Posterior cingulate gyrus (tissue), 11 donors: ENCODE measurements at places on chromosomes 7 and 10.

DNA sequence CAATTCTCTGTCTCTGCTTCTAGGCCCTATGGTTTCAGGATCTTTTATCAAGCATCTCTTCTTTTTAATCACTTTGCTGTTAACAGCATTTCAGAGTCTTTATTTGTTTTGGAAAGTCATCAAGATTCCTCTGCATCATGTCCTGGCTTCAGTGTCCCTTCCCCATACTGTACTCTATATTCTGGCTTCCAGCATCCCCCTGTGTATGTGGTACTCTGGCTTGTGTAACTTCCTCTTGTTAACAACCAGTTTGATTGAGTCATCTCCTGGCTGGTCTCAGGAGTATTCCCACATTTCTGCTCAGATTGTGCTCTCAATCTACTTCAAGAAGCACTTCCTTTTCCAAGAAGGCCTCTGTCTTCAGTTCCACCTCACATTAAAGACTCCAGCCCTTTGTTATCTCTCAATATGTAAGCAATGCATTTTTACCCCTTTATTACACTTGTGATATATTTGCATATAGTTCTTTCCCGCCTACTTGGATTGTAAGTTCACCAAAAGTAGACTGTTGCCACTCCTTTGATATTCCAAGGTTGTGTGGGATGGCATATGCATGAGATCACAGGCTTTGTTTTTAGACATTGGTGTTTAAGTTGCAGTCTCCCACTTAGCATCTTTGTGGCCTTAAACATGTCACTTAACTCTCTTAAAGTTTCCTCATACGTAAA is 15.1 kb upstream of the ATE1 start:
- no peak for DNase-seq

- no peak for DNase-seq
These were observed 297.6 kb downstream of the ARHGAP12 start for GRCh38 chr10:31630861-31631567.

DNA sequence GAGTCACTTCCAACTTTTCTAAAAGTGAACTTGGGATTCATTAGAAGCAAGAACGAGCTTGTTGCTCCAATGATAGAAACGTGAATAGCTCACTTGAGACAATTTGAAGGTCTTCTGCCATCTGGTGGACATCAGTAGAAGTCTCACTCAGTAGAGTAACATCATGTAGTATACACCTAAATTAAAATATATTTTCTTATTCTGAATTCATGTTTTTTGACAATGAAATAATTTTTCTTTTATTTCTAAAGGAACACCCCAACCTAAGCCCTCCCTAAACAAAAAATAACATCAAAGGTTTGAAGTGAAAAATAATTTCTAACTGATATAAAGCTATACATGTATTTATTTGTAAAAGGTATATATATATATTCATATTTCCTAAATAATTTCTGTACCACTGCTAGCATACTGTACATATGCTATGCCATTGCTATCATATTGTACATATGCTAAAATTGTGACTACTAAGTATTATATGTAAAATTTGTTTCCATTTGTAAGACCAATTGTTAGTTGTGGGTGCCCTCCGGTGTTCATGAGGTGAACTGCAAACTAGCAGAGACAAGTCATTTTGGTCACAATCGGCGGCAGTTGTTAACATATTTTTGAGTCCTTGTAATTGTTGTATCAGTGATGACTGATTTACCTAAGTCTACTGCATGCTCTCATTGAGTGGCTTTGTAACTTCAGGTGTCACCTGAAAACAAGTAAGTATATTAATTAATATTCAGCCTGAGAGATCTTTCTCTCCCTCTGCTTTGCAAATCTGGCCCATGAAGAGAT is 121.9 kb downstream of the PTPRZ1 start:
- peak; percentile 56 for DNase-seq

- DNase-seq: no peak
These were observed 56.6 kb upstream of the CELF2 start for GRCh38 chr10:10961072-10961471.

- peak; percentile 83 for DNase-seq
These were observed 489.8 kb upstream of the ZMIZ1 start for GRCh38 chr10:78578929-78579328.

GRCh38 chr10:116271593-116272439 is 1.2 kb downstream of the GFRA1 start:
- no peak for DNase-seq

GRCh38 chr7:127717502-127718339 is 65.7 kb downstream of the SND1 start:
- DNase-seq: no peak

DNA sequence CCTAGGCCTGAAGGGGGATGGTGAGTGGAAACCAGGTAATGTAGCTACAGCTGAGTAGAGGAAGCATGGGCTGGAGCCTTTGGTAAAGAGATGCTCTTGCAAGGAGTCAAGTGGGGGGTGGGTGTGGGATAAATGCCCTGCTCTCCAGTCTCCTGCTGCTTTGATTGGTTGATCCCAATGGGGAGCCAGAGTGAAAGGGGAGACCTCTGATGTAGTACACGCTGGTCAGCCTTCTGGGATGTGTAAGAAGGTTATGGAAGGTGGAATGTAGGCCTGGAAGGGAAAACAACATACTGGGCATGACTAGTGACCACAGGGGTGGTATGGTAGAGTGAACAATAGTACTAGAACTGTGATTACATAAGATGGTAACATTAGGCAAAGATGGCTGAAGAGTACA is 44.3 kb downstream of the TET1 start:
- DNase-seq: no peak

GRCh38 chr10:123999261-123999660 is 94.1 kb downstream of the CHST15 start:
- DNase-seq: no peak

DNA sequence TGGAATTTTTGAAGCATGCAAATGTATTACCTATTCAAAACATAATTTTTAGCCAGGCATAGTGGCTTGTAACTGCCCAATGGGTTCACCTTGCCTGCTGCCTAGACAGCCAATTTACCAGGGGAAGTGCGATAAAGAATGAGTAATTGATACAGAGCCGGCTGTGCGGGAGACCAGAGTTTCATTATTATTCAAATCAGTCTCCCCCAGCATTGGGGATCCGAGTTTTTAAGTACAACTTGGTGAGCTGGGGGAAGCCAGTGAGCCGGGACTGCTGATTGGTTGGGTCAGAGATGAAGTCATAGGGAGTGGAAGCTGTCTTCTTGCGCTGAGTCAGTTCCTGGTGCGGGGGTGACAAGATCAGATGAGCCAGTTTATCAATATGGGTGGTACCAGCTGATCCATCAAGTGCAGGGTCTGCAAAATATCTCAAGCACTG is 29.1 kb upstream of the NRBF2 start:
- no peak for DNase-seq

GRCh38 chr10:70592746-70593512 is 9.6 kb downstream of the PRF1 start:
- DNase-seq: no peak

DNA sequence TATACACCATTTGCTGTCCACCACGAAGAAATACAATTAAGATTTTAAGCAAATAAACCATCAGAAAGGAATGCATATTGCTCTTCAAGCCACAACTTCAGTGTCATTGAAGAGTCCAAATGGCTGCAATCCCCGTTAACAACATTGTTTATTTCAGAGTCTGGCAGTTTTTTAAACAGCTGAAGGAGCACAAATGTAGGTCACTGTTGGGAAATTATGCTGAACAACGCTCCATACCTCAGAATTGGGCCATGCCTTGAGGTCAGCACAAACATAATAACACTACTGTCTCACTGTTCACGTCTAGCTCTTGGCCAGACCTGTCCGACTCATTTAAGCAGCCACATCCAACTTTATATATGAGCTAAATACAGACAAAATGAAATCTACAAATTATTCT is 453.9 kb upstream of the GHITM start:
- DNase-seq: no peak

GRCh38 chr7:43750016-43750887 is 8.2 kb upstream of the BLVRA start:
- DNase-seq: no peak

- no peak for DNase-seq
These were observed 10.9 kb upstream of the BHLHA15 start for GRCh38 chr7:98200364-98200763.

DNA sequence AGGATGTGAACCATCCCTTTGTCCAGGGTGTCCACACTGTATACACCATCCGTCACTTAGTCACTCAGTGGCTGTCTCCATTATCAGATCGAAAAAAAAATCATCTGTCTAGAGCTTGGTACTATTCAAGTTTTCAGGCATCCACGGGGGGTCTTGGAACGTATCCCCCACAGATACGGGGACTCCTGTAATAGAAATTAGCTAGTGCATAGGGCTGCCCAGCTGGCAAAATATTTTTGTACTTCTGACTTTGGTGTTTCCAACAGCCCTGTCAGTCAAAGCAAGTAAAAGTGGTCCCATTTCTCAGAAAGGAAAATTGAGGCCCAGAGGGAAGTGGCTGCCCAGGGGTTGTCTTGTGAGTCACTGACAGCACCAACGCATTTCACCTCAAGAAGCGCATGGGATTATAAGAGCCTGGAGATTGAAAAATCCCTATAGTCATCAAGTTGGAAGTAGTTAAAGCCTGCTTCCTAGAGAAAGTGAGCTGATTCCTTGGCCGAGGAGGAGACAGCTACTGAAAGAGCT is 52.1 kb upstream of the SLC29A3 start:
- DNase-seq: no peak

DNA sequence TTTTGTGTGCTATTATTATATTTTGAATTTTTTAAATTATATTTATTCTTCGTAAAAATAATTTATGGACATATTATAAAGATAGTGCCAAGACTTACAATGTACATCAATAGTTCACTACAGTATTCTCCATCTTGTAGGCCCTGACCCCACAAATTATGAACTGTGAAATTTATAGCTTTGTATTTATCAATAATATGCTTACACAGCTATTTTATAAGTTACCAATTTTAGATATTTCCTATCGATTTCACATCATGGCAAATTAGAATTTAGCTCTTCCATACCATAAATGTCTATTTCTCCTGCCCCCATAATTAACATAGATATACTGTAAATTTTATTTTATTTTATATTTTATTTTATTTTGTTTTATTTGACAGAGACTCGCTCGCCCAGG is 34.4 kb upstream of the GNAI1 start:
- no peak for DNase-seq

GRCh38 chr7:21617916-21618390 is 75.1 kb downstream of the DNAH11 start:
- peak; percentile 30 for DNase-seq

DNA sequence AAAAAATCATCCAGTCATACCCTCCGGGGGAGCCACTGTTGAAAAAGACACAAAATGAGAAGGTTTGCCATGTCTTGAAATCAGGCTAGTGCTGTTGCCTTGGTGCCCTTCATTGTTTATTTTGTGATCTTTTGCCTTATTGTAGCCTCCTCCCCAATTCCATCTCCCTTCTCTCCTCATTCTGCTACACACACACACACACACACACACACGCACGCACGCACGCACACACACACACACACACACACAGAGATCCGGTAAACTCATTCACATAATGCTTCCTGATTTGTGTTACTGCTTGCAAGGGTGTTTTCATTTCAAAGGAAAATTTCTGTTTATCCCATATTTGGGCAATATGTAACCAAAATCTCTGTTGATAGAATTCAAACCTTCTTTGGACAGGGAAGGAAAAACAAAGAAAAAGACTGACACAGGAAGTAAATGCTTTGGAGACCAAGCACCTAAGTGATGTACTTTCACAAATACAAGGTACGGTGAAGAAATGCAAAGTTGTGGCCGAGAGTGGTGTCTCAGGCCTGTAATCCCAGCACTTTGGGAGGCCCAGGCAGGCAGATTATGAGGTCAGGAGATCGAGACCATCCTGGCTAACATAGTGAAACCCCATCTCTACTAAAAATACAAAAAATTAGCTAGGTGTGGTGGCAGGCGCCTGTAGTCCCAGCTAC is 141.1 kb upstream of the CDK13 start:
- no peak for DNase-seq
